ENCODE measurements at places on chromosomes 1 and 21. TPM values are rescaled to one million over a fixed set of nuclear protein-coding genes. Genes with fewer than 3 reads are reported as not detected.

DNA sequence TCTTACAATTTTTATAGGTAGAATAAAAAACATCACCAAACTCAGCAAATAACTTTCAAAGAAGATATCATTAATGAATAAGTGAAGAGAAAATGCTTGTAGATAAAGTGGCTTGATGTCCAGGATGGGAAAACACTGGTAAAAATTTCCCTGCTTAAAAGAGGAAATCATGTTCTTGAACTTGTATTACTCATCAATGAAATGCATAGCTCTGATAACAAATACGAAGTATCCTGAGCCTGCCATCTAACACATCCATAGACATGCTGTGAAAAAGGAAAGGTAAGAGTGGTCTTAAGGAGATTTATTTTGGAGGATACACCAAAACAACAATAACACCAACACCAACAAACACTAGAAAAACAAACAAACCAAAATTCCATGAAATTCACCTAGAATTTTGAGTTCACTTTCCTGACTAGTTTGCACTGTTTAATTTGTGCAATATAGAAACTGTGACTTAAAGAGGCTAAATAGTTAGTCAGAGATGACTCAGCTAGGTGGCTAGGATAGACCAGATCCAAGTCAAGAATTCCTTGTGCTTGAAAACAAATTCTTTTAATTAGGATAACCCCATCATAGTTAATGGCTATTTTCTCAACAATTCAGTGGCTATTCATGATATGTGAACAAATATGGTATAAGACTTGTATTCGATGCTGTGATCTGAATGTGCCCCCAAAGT is 179.8 kb upstream of the KCNK2 start:
- no peaks in the 10 kb centered on the region for H3K4me1 ChIP-seq
- no peaks in the 10 kb centered on the region for H3K36me3 ChIP-seq
- H3K27ac ChIP-seq: no peak overlapping the region
- no peak overlapping the region for H3K4me3 ChIP-seq
- H3K27me3 ChIP-seq: no peaks in the 10 kb centered on the region

DNA sequence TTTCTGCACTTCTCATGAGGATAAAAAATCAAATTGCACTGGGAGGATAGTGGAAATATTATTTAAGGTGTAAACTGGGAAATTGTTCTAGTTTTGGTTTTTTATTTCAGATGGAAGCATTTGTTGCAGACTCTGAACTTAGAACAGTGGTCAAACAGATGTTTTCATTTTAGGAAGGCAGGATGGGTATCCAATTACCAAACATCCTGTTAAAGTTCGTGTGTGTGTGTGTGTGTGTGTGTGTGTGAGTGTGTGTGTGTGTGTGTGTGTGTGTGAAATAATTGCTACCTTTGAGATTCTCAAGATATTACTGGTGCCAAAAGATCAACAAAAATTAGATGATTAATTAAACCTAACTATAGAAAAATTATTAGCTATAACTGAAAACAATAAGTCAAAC is 24.3 kb upstream of the DUSP10 start:
- H3K27me3 ChIP-seq: no peaks in the 10 kb centered on the region
- H3K4me1 ChIP-seq: no peaks in the 10 kb centered on the region
- no peaks in the 10 kb centered on the region for H3K36me3 ChIP-seq
- no peak overlapping the region for H3K4me3 ChIP-seq
- H3K27ac ChIP-seq: no peak overlapping the region

GRCh38 chr1:245566952-245567351 is 412.2 kb downstream of the KIF26B start:
- no peaks in the 10 kb centered on the region for H3K36me3 ChIP-seq
- H3K27ac ChIP-seq: no peak overlapping the region
- no peak overlapping the region for H3K4me3 ChIP-seq
- H3K27me3 ChIP-seq: no peaks in the 10 kb centered on the region
- no peaks in the 10 kb centered on the region for H3K4me1 ChIP-seq
- DNase-seq: no peak

- no peaks in the 10 kb centered on the region for H3K27me3 ChIP-seq
- no peaks in the 10 kb centered on the region for H3K36me3 ChIP-seq
- DNase-seq: no peak
- no peak overlapping the region for H3K4me3 ChIP-seq
Measured at GRCh38 chr1:174967845-174968705, 31.7 kb upstream of the CACYBP start.

DNA sequence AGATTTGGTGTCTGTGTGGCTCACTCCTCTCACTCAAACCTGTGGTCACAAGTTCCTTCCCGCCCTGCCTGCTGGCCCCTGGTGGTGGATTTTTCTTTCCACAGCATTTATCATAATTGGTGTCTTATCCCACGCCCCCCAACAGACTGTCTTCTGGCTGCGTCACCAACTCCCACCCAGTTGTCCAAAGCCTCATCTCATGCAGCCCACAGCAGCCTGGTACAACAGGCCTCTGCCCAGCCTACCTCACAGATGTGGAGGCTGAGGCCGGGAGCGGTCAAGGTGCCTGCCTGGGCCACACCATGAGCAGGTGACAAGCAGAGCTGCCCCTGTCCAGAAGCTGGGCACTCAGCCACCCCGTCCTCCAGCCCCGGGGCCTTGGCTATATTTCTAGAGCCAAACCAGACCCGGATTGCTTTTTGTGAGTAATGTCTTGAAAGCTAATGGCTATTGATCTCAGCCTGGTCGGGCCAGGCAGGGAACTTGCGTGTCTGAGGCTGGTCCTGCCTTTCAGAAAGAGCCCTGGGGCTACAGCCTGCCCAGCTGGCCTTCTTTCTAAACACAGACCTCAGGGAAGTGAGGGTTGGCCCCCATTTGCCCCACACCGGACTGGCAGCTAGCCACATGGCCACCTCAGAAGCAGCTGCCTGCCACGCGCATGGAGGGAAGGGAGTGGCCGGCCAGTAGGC is 2.6 kb downstream of the KCNAB2 start:
- H3K4me1 ChIP-seq: no peaks in the 10 kb centered on the region
- no peaks in the 10 kb centered on the region for H3K27me3 ChIP-seq
- no peaks in the 10 kb centered on the region for H3K36me3 ChIP-seq
- no peak overlapping the region for H3K4me3 ChIP-seq

DNA sequence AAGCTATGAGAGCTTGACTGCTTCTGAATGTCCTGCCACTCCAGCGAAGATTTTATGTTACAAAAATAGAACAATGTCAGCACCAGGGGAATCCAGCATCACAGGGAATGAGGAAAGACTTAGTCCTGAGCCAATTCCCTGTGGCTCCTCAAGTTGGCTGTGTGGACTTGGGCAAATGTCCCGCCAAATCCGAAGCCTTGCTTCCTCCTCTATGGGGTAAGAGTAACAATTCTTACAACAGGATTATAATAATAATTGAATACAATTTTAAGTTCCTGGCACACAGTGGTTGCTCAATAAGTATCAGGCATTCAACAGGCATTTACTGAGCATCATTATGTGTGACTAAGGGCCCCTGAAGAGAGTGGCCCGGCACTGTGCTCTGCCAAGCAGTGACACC is 44.4 kb downstream of the STPG1 start:
- no peak overlapping the region for H3K27ac ChIP-seq
- no peaks in the 10 kb centered on the region for H3K4me1 ChIP-seq
- no peak for DNase-seq
- no peaks in the 10 kb centered on the region for H3K27me3 ChIP-seq

DNA sequence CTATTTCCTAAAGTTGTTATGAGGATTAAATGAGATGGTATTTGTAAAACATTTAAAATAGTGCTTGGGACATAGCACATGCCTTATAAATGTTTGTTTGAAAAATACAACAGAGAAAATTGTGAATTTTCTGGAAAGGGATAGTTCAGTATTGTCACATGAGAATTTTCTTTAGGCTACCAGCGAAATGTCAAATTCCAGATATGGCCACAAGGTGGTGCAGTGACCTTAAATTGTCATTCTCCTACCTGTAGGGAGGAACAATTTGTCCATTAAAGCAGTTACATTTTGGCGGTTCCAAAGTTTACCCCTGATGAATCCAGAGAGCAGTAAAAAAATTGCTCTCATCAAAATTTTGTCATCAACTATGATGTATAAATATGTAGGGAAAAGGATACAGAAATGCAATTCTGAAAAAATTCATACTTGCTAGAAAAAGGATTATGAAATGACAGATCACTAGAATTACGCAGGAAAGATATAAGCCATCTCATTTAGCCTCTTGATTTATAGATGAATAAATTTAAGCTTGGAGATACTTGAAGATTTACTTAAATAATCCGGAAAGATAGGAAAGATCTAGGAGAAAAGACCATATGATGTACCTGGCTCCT is 50.2 kb upstream of the TSHB start:
- H3K27me3 ChIP-seq: no peaks in the 10 kb centered on the region
- DNase-seq: peak; percentile 47
- H3K27ac ChIP-seq: no peak overlapping the region

- no peaks in the 10 kb centered on the region for H3K4me1 ChIP-seq
- no peaks in the 10 kb centered on the region for H3K27me3 ChIP-seq
- H3K36me3 ChIP-seq: no peaks in the 10 kb centered on the region
- H3K27ac ChIP-seq: no peak overlapping the region
- no peak for DNase-seq
- H3K4me3 ChIP-seq: no peak overlapping the region
Measured at GRCh38 chr1:172425339-172425738, 4.9 kb downstream of the C1orf105 start.

DNA sequence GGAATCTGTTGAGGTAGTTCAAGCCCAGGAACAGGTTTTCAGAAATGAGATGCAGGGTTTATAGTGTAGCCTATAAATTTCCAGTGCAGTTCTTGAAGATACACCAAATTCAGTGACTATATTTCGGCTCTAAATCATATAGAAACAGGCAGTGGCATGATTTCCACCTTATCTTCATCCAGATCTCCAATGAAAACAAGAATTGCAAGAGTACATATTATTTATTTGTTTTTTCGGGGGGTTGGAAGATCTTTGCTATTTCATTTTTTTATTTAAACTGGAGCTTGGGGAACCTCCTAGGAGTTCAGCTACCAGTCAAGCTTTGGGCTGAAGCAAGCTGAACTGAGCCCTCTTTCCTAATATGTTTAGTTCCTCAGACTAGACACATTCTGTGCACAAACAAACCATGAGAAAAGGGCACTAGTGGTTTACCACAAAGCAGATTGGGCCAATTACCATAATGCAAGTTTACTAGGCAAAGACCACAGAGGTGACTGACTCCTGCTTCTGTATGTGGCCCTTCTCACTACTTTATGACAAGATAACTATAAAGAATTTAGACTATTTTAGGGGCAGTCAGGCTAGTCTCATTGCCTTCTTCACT is 68.5 kb downstream of the RGS2 start:
- H3K4me3 ChIP-seq: no peak overlapping the region
- no peaks in the 10 kb centered on the region for H3K27me3 ChIP-seq

- no peaks in the 10 kb centered on the region for H3K27me3 ChIP-seq
- peak; percentile 22 for DNase-seq
Measured at GRCh38 chr1:8835941-8836643, 18.7 kb upstream of the RERE start.

DNA sequence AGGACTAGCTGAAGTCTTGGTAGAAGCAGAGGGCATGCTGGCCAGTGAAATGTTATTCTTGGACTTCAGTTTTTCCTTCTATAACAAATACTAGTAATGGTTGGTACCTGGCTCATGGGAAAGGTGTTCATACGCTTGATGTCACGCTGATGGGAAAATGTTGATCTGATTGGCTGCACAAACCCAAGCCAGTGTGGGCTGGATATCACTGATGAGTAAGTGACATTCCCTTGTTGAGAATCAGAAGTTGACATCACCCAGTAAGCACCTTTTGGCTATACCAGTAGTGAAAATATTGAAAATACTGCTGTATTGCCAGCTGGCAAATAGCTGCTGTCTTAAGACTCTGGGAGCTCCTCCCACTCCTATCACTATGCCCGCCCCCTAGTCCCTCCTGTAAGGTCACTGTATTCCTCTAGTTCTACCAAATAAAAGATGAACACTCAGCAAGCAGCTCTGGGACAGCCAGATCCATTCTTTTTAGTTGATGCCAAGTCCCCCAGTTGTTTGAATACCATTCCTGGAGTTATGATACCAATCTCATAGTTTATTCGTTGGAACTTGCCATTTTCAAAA is 168.2 kb downstream of the GRIK1 start:
- no peaks in the 10 kb centered on the region for H3K36me3 ChIP-seq
- no peaks in the 10 kb centered on the region for H3K27me3 ChIP-seq
- DNase-seq: no peak
- no peaks in the 10 kb centered on the region for H3K4me1 ChIP-seq
- no peak overlapping the region for H3K4me3 ChIP-seq

- H3K4me3 ChIP-seq: no peak overlapping the region
- H3K36me3 ChIP-seq: no peaks in the 10 kb centered on the region
- no peak for DNase-seq
- no peaks in the 10 kb centered on the region for H3K27me3 ChIP-seq
- no peaks in the 10 kb centered on the region for H3K4me1 ChIP-seq
Measured at GRCh38 chr1:166950156-166950555, 25.2 kb downstream of the ILDR2 start.

- no peaks in the 10 kb centered on the region for H3K36me3 ChIP-seq
- no peak overlapping the region for H3K27ac ChIP-seq
- H3K27me3 ChIP-seq: no peaks in the 10 kb centered on the region
- DNase-seq: no peak
- H3K4me1 ChIP-seq: no peaks in the 10 kb centered on the region
Measured at GRCh38 chr1:90993245-90993644, 28.6 kb downstream of the ZNF644 start.

GRCh38 chr1:82343381-82343780 is 542.6 kb downstream of the ADGRL2 start:
- no peaks in the 10 kb centered on the region for H3K4me1 ChIP-seq
- DNase-seq: no peak
- no peak overlapping the region for H3K4me3 ChIP-seq
- H3K36me3 ChIP-seq: no peaks in the 10 kb centered on the region
- H3K27me3 ChIP-seq: no peaks in the 10 kb centered on the region

GRCh38 chr1:47617381-47618221 is 179.8 kb downstream of the FOXD2 start:
- H3K27me3 ChIP-seq: no peaks in the 10 kb centered on the region
- H3K27ac ChIP-seq: no peak overlapping the region
- H3K4me3 ChIP-seq: no peak overlapping the region

- no peak overlapping the region for H3K27ac ChIP-seq
- DNase-seq: no peak
- H3K4me3 ChIP-seq: no peak overlapping the region
- H3K27me3 ChIP-seq: no peaks in the 10 kb centered on the region
- H3K36me3 ChIP-seq: no peaks in the 10 kb centered on the region
Measured at GRCh38 chr1:10813799-10814198, 17.4 kb upstream of the CASZ1 start.

- H3K36me3 ChIP-seq: no peaks in the 10 kb centered on the region
- peak; percentile 88 for DNase-seq
- no peak overlapping the region for H3K4me3 ChIP-seq
- no peaks in the 10 kb centered on the region for H3K4me1 ChIP-seq
- no peak overlapping the region for H3K27ac ChIP-seq
Measured at GRCh38 chr1:12173631-12174121, 6.9 kb downstream of the TNFRSF1B start.

DNA sequence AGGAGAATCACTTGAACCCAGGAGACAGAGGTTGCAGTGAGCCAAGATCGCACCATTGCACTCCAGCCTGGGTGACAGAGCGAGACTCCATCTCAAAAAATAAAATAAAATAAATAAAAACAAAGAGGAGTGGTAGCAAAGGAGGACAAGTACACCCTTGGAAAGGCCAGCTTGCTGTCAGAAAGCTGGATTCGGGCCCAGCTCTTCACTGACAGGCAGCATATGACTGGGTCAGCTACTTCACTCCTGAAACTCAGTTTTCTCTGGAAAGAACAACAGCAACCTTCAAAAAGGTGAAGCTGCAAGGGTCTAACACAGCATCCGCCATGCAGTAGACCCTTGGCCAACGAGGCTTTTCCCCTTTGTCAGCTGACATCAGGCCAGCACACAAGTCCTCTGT is 156.0 kb upstream of the TIAM1 start:
- no peaks in the 10 kb centered on the region for H3K36me3 ChIP-seq
- no peak overlapping the region for H3K4me3 ChIP-seq
- H3K4me1 ChIP-seq: no peaks in the 10 kb centered on the region
- no peaks in the 10 kb centered on the region for H3K27me3 ChIP-seq

ZNF692 gene
- total RNA-seq: 41.3 TPM

GPR61 gene
- total RNA-seq: not detected

ELOA gene
- 31.0 TPM for total RNA-seq

PGLYRP4 gene
- total RNA-seq: not detected

Measured in aorta (tissue), 5 donors.